ENCODE measurements at places on chromosomes 5 and 9. TPM values are rescaled to one million over a fixed set of nuclear protein-coding genes. Genes with fewer than 3 reads are reported as not detected.

- no peak for DNase-seq
Measured at GRCh38 chr5:77663090-77663863, 24.8 kb upstream of the OTP start.

DNA sequence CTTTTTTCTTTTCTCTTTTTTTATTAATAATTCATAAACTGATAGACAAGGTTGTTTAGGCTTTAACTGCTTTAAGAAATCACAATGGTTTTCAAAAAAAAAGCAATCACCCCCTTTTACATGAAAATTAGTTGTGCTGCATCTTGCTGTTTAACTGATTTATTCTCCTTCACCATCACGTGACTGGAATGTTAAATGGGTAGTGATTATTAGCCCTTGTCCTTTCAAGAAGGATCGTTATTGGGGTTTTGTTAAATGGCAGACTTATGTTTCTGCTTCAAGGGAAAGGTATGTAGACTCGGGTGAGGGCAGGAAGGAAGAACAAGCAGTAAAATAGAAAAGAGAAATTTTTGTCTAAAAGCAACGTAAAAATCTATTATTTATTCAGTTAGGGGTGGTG, 175.6 kb upstream of the TLE4 start:
- no peak for DNase-seq

GRCh38 chr9:69471433-69471832, 146.4 kb downstream of the ENTREP1 start:
- DNase-seq = no peak

The SMIM33 gene
- 0.32 TPM for total RNA-seq

The SLC46A2 gene
- total RNA-seq = not detected

The TLR4 gene
- 1.8 TPM for total RNA-seq

Data from T-helper 17 cell (primary cell).